ENCODE measurements at places on chromosomes 12 and 14.
A peak's percentile ranks its signal among the peaks of the same experiment; 100 is the strongest.

- DNase-seq: no peak
Measured at GRCh38 chr14:91067186-91067585, 6.7 kb upstream of the RPS6KA5 start.

DNA sequence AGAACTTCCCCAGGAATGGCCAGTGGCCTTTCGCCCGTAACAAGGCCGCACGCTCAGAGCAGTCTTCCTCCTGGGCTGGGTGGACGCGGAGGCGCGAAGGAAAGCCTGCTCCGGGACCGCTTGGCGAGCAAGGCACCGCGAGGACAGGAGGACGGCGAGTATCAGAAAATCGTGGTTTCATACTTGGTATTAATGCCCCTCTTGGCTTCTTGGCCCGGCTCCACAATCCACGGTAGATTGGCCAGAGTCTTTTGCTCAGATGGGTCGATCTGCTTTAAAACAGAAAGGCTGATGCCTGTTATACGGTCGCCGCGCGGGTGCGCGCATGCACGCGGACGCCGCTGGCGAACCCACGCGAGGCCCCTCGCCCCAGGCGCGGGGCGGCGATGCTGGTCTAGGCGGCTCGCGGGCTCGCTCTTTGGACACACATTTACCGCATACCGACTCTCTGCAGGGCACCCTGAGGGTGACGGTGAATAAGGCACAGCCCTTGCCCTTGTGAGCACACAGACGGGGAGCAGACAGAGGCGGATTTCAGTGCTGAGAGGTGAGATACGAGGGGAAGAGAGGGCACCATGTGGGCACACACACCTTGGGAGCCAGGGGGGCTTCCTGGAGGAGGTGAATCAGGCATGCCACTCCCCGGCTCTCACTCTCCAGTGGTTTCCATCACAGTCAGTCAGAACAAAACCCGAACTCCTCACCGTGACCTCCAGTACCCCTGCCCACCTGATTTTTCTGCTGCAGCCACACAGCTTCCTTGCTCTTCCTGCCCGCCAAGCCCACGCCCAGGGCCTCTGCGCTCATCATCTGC is 100.7 kb downstream of the APAF1 start:
- peak; percentile 66 for DNase-seq

DNA sequence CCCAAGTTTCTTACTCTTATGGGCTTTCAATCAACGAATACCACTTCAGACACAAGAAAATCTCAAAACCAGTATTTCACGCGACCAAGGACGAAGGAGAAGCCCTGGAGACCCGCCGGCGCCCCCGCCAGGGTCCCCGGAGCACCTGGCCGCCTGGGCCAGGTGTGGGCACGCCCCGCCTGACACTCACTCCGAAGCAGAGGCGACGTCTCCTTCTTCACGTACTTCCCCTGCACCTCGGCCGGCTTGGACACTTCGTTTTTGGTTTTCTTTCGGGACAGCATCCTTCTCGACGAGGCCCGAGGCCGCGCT is 466 bp downstream of the SAV1 start:
- peak; percentile 76 for DNase-seq

- DNase-seq: no peak
Measured at GRCh38 chr12:82804601-82805000, 117.9 kb downstream of the TMTC2 start.

DNA sequence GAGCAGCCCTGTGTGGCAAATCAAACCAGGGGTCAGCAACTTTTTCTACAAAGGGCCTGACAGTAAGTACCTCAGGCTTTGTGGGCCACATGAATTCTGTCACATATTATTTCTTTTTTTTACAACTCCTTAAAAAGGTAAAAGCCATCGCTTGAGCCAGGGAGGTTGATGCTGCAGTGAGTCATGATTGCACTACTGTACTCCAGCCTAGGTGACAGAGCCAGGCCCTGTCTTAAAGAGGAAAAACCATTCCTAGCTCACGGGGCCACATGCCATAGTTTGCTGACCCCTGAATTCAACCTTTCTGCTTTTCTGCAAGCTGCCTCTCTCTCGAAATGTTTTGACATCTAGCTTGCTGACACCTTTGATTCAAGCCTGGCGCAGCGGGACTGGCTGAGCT is 55.1 kb upstream of the CORO1C start:
- no peak for DNase-seq

DNA sequence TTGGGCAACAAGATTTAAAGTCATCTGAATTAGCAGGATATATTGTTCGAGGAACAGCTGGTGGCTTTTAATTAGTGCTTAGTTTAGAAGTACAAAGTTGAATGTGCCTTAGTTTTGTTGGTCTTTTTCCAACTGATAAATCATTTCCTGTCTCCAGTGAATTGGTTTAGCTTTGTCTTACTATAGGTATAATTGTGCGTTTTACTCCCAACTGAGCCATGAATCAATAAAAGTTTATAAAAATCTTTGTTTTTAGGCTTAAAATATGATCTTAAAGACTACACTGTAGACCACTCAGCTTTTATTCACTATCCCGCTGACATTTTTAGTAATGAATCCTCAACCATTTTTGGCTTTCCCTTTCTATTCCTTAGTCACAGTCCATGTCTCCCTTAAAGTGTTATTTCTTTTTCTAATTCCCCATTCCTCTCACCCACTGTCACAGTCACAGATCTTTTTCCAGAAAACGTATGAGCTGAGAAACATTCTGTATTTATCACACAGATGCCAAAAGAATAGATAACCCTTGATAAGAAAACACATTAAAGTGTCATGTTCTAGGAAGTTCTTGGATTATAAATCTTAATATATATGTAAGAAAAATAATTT is 34.0 kb upstream of the ALG10 start:
- DNase-seq: no peak

- no peak for DNase-seq
Measured at GRCh38 chr14:50008562-50008961, 107.8 kb downstream of the VCPKMT start.

DNA sequence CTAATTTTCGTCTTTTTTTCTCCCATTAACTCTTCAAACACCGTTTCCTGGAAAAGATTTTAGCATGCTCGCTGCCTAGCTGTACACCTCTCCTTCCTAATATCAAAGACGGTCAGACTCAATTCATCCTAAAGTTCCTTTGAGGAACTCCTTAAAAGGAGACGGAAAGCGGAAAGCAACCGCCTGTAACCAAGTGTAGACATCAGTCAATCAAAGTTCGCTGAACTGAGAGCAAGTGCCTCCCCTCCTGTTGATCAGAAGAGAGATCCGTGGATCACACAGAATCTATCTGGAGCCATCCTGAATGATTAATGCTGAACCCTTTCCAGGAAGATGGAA is 412 bp upstream of the TEP1 start:
- DNase-seq: no peak

DNA sequence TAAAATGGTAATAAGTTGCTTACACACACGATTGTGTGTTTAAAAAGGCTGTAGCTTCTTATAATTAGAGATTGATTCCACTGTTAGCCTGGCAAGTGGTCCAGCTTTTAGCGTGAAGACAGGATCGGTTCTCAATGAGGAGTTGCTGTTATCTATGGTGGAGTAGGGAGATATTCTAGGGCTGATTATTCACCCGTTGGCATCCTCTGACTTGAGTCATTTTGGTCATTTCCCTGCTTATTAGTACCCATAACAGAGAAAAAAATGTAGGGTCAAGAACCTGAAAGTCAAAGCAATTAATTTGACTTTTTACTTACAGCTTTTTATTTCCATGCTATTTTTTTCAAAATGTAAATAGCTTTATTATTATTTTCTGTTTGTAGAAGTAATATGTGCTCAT is 76.0 kb downstream of the KCNK13 start:
- DNase-seq: no peak

GRCh38 chr12:82745063-82745674 is 58.5 kb downstream of the TMTC2 start:
- DNase-seq: no peak

- DNase-seq: no peak
Measured at GRCh38 chr14:58709949-58710348, 72.2 kb downstream of the DACT1 start.

DNA sequence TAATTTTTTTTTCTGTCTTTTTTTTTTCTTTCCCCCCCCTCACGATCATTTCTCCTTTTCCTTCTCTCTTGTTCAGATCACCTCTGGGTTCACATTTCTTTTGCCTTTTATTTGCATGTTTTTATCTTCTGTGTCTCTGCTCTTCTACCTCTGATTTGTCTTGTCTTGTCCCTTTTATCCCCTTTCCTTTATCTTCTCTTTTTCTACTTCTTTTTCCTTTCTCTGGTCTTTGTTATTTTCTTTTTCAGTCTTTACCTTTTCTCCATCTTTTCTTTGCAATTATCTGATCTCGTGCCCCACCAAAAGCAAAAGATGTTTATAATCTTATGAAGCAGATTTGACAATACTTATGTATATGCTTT is 77.8 kb upstream of the RAP1B start:
- no peak for DNase-seq

GRCh38 chr14:103401223-103402214 is 16.3 kb downstream of the MARK3 start:
- DNase-seq: no peak

DNA sequence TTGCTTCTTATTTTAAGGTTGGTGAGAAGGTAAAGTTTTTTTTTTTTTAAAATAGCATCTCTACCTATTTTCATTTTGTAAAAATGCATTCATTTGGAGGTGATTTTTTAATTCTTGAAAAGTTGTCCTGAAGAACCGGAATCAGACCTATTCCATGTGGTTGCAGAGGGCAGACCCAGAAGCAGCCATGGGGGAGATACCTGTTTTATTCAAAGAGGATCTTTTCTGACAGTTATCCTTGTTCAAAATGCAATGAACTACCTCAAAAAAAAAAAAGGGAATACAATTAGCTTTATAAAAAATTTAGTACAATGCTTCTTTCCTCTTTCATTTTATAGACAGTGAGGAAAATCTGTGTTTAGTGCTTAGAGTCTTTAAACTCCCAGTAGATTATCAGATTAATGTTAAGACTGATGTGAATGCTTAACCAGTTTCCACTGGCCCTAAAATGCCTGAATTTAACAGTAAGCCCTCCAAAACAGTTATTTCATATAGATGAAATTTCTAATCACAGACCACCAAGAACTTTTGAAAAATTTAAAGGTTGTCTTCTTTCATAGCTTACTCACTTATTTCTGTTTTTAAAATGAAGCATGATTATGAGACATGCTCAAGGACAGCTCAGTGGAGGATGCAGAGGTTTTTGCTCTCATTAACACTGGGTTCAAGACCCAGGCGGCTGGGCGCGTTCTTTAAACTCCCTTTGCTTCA is 8.6 kb upstream of the NEMF start:
- DNase-seq: no peak

DNA sequence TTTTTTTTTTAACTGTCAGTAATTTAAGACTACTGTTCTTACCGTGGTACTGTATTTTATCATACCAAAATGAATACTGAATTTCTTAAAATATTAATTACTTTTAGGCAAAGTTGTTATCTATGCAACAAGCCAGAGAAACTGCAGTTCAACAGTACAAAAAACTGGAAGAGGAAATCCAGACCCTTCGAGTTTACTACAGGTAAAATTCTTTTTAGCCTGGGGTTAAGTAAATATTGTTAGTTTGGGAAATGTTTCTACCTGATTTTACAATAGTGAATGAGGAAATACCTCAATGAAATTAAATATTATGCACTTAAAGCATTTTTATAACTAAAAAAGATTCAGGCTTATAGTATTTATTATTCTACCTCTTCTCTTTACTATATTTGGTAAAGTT is 172.3 kb downstream of the FOXA1 start:
- no peak for DNase-seq

- DNase-seq: no peak
Measured at GRCh38 chr12:104384141-104384880, 72.4 kb upstream of the CHST11 start.

GRCh38 chr12:107844312-107844921 is 69.9 kb downstream of the ASCL4 start:
- no peak for DNase-seq

DNA sequence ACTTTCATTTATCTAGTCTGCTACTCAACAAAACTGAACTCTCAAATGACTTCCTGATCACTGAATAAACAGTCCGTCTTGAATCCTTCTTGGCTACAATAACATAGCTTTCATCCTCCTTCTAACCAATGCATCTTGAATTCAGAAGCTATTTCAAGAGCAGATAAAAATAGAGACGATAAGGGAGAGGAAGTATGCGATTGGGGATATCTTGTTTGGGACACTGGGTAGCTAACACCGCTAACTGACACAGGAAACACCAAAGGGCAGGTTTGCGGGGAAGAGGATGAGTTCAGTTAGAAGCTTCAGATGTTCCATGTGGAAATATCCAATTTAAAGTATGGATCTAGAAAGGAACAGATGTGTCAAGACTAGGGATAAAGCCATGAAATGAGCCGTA is 102.5 kb downstream of the SLC41A2 start:
- DNase-seq: no peak

- DNase-seq: no peak
Measured at GRCh38 chr12:13069380-13069779, 25.2 kb downstream of the FAM234B start.

- DNase-seq: no peak
Measured at GRCh38 chr12:124764870-124765580, 98.6 kb downstream of the SCARB1 start.

- no peak for DNase-seq
Measured at GRCh38 chr14:67928375-67928774, 108.8 kb downstream of the RAD51B start.

DNA sequence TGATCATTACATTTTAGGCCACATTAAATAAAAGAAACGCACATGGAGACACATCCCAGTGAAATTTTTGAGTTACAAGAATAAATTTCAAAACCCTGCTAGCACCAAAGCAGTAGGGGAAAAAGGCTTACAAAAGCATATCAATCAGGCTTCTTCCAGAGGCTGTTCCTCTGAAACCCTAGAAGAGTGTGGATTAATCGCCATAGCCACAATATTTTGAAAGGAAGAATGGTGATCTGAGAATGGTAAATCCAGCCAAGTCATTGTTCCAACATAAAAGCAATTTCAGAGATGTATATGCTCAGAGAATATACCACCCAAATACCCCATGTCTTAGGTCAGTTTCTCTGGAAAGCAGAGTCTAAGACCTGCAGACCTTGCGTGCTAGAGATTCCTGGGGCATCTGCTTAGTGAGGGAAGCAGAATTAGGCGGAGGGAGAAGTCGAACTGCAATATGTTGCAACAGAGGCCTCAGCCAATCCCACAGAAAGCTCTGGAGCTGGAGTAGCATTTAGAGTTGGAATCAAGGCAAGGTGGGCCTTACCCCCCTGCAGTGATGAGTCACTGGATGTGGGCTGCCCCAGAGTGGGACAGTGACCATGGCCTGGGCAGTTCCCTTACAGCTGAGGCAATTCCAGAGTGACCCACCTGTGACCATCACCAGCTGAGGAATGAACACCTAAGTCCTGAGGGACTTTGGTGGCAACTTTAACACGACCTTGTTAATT is 125.2 kb downstream of the NTF3 start:
- no peak for DNase-seq

Data from activated CD8-positive, alpha-beta memory T cell treated with anti-CD3 and anti-CD28 coated beads, Interleukin-2, amount 50 U/mL, for 48 hours (primary cell).